Putamen (tissue), 1 donor: ENCODE measurements at places on chromosomes 1 and 21.

GRCh38 chr1:180600343-180600742 is 31.5 kb upstream of the XPR1 start:
- DNase-seq: no peak

DNA sequence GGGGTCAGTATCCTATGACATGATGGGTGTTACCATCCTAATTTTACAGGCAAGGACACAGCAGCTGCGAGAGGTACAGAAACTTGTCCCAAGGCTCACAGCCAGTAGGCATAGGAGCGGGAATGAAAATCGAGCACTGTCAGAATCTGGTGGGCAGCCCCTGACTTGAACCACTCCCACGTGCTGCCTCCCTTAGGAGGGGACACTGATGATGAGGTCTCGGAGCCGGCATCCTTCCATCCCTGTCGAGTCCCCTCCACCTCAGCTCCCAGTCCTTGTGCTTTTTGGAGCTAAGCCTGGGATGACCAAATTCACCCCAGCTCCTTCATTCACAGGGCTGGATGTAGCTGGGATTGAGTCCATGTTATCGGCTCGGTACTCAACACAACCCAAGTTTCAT is 49.0 kb downstream of the B3GALT5 start:
- no peak for DNase-seq

DNA sequence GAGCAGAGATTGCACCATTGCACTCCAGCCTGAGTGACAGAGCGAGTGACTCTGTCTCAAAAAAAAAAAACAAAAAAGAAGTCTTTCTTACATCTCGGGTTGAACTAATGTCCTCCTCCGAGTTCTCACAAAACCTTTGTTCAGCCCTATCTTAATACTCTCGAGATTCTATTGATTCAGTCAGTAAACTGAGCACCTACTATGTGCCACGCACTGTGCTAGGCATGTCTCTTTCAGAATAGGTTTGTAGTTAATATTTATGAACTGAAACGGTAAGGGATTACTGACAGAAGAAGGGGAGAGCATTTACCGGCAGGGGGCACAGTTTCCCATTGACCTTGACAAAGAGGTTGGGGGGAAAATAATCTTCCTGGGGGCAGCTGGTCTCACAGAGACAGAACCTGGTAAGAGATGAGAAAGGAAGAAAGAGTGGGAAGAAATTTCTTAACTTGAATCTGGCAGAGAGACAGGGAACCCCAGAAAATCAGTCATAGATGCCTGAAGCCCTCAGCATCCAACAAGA is 3.4 kb downstream of the PIAS3 start:
- no peak for DNase-seq

GRCh38 chr1:34066981-34067603 is 97.9 kb downstream of the CSMD2 start:
- no peak for DNase-seq

DNA sequence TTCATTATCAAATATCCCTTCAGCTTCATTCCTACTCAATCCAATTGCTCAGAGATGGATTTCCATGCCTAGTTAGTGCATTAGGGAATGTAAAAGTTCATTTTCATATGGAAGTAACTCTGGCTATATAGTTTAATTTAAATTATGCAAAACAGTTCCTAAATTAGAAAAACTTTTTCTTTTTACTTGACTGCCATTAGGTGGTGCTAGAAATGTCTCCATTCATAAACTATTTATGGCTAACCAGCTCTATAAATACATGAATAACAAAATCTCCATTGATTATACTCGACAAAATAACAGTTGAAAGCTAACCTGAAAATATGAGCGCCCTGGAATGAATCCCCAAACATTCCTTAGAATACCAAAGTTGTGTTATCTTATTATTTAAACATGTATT is 311.4 kb downstream of the USH2A start:
- no peak for DNase-seq

GRCh38 chr1:205925736-205926135 is 17.5 kb downstream of the SLC26A9 start:
- no peak for DNase-seq

- no peak for DNase-seq
Observed at GRCh38 chr1:26413031-26413430, 2.4 kb downstream of the LIN28A start.

- DNase-seq: no peak
Observed at GRCh38 chr1:53576866-53577760, 117.9 kb downstream of the DMRTB1 start.

- no peak for DNase-seq
Observed at GRCh38 chr21:38834725-38835124, 29.0 kb downstream of the ETS2 start.

GRCh38 chr1:9289711-9290485 is 2.8 kb upstream of the SPSB1 start:
- DNase-seq: no peak

- no peak for DNase-seq
Observed at GRCh38 chr1:214396330-214396729, 115.4 kb downstream of the SMYD2 start.

- DNase-seq: no peak
Observed at GRCh38 chr1:168906367-168906766, 177.4 kb upstream of the DPT start.

- DNase-seq: no peak
Observed at GRCh38 chr1:201183753-201184152, 6.9 kb upstream of the IGFN1 start.

DNA sequence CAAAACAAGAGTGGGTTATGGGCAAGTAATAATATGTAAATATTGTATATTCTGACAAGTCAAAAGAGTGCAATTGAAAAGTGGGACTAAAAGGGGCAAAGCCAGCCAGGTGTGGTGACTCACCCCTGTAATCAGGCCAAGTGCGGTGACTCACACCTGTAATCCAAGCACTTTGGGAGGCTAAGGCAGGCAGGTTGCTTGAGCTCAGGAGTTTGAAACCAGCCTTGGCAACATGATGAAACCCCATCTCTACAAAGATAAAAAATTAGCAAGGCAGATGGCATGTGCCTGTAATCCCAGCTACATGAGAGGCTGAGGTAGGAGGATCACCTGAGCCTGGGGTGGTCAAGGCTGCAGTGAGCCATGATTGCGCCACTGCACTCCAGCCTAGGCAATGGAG is 304.0 kb downstream of the HHIPL2 start:
- DNase-seq: no peak

DNA sequence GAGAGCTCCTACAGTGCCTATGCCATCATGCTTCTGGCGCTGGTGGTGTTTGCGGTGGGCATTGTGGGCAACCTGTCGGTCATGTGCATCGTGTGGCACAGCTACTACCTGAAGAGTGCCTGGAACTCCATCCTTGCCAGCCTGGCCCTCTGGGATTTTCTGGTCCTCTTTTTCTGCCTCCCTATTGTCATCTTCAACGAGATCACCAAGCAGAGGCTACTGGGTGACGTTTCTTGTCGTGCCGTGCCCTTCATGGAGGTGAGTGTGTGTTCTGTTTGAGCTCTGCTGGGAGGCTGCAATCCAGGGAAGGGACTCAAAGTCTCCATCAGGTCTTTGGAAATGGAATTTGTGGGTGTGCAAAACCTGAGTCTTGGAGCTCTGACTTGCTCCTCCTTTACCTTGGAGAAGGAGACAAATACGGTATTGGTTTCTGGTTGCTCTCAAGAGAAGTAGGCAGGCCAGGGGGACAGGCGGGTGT is 658 bp downstream of the GPR37L1 start:
- no peak for DNase-seq

GRCh38 chr1:91804546-91805023 is 81.4 kb downstream of the TGFBR3 start:
- DNase-seq: no peak

- no peak for DNase-seq
Observed at GRCh38 chr21:35426469-35426868, 377.4 kb upstream of the RUNX1 start.

GRCh38 chr1:246629976-246630375 is 63.7 kb downstream of the CNST start:
- DNase-seq: no peak

DNA sequence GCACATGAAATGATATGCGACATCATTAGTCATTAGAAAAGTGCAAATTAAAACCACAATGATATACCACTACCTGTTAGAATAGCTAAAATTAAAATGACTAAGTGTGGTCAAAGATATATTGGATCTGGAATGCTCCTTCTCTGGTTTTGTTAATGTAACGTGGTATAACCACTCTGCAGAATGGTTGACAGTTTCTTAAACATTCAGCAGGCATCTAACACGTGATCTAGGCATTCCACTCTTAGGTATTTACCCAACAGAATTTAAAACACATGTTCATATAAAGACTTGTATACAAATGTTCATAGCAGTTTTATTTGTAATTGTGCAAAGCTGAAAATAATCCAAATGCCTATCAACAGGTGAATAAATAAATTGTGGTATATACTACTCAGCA is 165.0 kb upstream of the PLXNA2 start:
- no peak for DNase-seq

GRCh38 chr1:209561532-209561931 is 22.0 kb upstream of the CAMK1G start:
- DNase-seq: no peak

DNA sequence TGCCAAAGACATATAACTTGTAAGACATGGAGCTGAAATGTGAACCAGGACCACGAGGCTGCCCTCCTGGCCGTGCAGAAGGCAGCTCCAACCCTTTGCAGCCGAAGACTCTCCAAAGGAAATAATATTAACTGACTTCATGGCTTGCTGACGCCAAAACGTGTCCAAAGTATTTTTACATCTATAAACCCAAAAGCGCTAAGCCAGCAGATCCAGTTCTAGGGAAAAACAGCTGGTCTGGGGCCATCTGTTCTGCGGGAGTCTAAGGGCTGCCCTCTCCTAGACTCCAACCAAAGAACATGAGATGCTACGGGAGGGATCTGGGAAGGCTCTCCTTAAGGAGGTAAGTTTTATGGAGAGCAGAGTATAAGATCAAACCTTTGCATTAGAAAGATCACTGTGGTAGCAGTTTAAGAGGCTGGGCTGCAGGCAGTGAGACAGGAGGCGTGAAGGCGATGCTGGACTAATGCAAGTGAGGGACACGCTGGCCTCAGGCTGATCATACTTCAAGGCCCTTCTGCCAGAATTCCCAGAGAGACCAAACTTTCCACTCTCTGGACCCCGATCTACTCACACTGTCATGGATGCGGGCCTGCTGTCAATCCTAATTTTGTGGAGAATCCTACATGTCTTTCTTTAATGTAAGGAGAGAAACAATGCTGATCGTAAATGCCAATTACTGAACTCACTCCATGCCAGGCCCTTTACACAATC is 1.2 kb downstream of the TMEM53 start:
- no peak for DNase-seq

DNA sequence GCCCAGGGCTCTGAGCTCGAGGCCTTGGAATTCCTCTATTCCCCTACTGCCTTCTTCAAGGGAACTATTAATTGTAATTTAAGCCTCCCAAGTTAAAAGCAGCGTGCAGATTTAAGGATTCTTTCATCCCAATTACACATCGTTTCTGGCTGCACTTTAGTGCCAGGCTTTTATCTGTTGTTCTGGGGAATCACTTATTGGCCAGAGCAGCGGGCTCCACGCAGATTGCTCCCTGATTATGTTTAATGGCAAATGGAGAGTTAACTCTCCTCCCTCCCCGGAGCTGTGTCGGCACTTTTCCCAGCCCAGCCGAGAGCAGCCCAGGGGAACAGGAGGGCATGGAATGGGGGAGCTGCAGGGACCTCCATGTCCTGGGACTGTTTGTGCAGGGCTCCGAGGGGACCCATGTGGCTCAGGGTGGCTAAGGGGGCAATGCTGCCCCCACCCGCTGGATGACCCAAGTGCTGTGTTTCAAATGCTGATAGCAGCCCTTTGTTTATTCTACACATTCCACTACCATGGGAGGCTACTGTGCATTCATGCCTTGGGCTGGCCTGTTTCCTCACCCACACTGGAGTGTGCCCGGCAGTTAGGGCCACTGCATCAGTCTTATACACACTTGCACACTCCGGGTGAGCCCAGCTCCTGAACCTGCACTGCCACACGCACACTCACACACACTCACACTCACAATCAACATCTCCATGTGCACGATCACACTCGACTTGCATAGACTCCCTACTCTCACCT is 93.3 kb upstream of the POU3F1 start:
- no peak for DNase-seq

GRCh38 chr1:228980232-228980937 is 245.1 kb downstream of the RHOU start:
- DNase-seq: no peak

- DNase-seq: no peak
Observed at GRCh38 chr1:216032961-216033614, 390.2 kb downstream of the USH2A start.

GRCh38 chr1:87806379-87807094 is 477.9 kb downstream of the LMO4 start:
- no peak for DNase-seq
